NCI-H1436 (cell line): ENCODE measurements at places on chromosomes 2 and 18.
A peak's percentile ranks its signal among the peaks of the same experiment; 100 is the strongest.

GRCh38 chr2:127093648-127094210, 13.2 kb downstream of the BIN1 start:
- DNase-seq: no peak

DNA sequence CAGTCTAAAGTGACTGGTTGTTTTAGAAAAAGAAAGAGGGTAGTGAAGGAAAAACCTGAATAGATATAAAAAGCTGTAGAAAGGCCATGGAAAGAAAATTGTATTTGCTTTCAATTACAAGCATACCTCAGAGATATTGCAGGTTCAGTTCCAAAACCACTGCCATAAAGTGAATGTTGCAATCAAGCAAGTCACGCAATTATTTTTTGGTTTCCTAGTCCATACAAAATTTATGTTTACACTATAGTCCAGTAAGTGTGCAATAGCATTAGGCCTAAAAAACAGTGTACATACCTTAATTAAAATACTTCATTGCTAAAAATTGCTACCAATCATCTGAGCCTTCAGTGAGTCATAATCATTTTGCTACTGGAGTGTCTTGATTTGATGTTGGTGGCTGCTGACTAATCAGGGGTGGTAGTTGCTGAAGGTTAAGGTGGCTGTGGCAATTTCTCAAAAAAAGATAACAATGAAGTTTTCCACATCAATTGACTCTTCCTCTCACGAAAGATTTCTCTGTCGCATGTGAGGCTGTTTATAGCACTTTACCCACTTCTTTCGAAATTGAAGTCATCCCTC, 2003.8 kb upstream of the PIK3C3 start:
- peak; percentile 16 for DNase-seq

GRCh38 chr2:65291216-65292105, 63.8 kb downstream of the ACTR2 start:
- DNase-seq: no peak

- DNase-seq: no peak
Measured at GRCh38 chr2:62795341-62795740, 89.8 kb downstream of the EHBP1 start.

GRCh38 chr2:10187661-10188060, 65.1 kb downstream of the RRM2 start:
- no peak for DNase-seq

DNA sequence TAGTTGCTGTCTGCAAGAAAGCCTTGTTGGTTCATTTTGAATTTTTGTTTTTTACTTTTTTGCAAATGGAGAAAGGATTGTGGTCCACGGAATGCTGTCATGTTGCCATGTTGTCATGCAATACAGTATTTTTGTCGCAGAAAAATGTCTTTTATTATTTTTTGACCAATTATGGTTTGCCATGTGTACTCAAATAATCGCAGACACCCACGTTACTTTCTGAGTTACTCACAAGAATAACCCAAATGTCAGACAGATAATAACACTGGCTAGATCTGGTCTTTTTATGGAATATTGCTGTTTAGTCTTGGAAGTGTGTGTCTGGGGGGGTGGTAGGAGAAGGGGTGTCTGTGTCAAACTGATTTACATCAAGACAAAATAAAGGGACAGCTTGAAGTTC, 188.9 kb downstream of the LTBP1 start:
- DNase-seq: no peak

DNA sequence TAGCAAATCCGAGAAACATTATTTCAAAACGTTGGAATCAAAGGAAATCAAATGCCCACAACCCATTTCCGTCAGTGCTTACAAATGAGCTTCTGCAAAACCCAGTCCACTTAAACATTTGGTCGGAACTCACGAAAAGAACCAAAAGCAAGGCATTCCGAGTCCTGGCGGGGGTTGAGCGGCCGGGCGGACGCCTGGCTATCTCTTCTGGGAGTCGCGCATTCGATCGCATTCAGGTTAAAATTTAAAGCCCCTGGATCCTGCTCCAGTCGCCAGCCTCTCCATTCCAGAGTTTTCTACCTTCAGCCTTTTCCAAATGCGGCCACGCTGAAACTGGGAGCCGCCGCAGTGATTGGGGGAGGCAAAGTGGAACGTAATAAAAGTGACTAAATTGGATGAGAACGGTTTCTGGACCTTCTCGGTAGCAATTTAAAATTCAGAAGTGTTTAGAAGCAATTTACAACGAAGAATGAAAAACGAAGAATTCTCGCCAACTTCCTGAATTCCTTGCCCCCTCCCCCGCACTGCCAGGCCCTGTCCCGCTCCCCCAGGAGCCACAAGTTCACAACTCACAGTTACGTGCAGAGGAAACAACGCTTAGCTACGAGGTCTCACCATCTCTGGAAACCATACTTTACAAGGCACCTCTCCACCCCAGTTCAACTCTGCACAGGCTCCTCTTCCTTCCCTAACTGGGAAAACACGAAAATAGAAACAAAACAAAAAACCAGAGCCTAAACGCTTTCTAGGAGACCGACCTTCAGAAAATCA, 1.7 kb upstream of the GATA6 start:
- DNase-seq: no peak

- no peak for DNase-seq
Measured at GRCh38 chr18:12092398-12093229, 1.0 kb upstream of the ANKRD62 start.

- no peak for DNase-seq
Measured at GRCh38 chr2:141015341-141016047, 1115.3 kb downstream of the LRP1B start.

GRCh38 chr2:23588106-23588505, 203.1 kb downstream of the KLHL29 start:
- DNase-seq: no peak

- DNase-seq: no peak
Measured at GRCh38 chr2:202056611-202057010, 16.4 kb upstream of the KIAA2012 start.

DNA sequence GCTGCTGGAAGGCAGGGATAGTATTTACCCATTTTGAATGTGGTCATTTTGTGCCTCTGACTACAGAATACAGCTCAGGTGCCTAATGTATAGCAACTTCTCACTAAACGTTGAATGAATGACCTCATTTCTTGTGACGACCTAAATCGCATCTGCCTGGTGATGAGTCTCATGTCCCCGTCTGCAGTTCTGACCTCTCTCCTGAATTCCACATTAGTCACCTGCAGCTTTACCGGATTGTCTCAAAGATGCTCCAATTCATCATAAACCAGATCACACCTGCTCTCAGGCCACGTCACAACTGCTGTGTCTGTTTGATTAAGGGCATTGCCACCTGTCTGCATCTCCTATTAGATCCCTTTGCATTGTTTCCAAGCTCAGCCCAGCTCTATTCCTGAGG, 133.6 kb upstream of the MYT1L start:
- peak; percentile 55 for DNase-seq

DNA sequence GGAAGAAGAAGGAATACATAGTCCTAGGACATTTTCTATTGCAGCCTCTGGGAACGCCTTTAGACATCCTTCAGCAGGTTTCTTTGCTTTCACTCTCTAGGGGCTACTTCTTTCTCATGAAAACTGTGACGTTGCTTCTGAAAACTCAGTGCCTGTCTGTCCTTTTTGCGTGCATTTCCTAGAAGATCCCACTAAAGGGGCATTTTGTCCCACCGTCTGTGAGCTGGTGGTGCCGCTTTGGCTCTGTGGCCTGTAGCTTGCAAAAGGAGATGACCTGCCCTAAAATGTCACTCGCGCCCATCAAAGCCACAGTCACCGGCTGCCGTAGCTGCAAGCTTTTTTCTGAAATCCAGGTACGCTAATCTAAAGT, 579 bp downstream of the STAT4 start:
- no peak for DNase-seq

- DNase-seq: no peak
Measured at GRCh38 chr2:232038881-232039485, 77.5 kb downstream of the DIS3L2 start.

GRCh38 chr2:240701091-240701735, 9.5 kb downstream of the AQP12A start:
- no peak for DNase-seq

GRCh38 chr2:111054791-111055691, 65.7 kb upstream of the BCL2L11 start:
- no peak for DNase-seq

GRCh38 chr2:217086038-217086522, 226.2 kb upstream of the TNP1 start:
- no peak for DNase-seq

DNA sequence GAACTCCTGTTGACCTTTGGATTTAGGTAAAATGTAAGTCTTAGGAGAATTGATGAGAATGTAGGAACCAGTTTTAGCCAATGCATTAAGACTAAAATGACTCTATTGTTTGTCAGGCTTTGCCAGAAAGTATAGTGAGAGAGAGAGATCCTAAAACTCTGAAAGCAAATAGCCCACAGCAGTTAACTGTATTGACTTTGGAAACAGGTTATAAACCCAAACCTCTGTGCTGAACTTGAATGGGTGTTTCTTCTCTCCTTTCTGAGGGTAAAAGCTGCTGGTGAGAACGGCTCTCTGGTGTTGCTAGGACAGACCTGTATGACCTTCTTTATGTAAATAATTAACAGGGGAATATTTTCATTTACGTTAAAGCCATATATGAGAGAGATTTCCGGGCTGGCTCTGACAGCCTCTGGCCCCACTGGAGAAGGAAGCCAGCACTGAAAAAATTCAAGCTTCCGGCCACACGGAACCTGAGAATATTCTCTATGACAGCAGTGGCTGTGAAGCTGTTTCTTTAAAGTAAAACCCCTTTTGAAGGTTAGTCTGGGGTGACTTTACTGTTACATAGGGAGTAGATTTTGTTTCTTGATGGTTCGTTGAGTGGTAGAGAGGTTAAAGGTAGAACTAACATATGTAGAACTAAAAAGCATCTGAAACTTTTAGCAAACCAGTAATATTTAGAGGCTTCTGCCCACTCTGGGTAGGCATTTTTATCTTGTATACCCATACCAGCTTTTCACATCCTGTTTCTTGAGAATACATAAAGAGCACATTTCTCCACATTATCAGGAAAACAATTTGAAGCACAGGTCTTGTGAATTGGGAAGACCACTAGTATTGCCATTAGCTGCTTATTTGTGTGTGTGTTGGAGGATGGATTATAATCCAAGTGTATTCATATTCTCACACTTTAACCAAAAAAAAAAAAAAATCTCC, 123.8 kb downstream of the SPTBN1 start:
- DNase-seq: no peak

- no peak for DNase-seq
Measured at GRCh38 chr18:5556310-5556974, 12.6 kb upstream of the EPB41L3 start.

DNA sequence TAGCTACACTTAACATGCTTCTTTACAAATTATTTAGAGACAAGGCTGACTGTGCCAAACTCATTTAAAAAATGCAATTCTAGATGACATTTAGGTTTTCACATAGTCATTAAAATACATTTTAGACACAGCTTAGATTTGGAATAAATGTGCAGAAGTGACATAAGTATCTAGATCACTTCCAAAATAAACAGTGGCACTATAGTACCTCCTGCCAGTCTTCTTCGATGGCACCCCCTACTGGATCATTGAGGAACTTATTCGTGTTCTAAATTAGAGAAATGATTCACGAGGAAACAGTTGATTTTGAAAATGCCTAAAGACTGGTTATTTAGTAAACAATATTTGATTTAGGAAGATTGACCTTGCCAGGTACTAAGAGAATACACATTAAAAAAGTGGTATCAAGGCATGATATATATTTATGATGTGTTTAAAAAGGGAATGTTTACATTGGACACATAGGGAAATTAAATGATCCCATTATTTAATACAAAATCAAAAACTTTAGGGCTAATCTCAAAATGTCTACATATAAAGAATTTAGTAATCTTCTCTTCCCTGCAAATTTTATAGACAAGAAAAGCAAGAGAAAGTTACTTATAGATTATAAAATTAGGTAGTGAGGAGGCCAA, 323.9 kb downstream of the XIRP2 start:
- peak; percentile 29 for DNase-seq

GRCh38 chr2:166234112-166234846, 106.5 kb upstream of the SCN1A start:
- no peak for DNase-seq

DNA sequence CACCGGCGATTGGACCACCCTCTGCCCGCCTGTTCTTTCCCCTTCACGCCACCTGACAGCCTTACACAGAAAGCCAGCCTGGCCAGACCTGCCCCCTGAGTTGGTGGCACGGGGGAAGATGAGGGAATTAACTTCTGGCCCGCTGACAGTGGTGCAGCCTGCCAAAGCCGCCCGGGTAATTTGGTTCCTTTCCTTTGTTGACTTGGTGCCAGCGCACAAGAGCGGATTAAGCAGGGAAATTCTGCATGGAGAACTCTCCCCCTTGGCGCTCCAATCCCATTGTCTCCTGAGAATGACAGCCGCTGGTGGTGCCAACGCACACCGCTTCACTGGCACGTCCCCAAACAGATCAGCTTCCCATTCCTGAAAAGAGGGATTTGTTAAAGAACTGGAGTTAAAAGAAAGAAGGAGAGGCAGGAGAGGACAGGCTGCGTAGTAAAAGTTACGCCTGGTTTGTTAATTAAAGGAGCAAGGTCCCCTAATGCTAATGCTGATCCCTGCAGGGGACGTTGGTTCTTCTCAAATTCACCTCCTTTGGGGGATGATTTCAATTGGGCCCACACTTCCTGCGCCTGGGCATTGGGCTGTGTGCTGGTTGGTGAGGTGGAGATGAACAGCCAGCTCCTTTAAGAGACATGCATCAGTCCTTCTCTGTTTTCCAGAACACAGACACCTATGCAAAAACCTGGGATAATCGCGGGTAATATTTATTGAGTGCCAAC, 286.8 kb downstream of the MYCN start:
- DNase-seq: no peak

DNA sequence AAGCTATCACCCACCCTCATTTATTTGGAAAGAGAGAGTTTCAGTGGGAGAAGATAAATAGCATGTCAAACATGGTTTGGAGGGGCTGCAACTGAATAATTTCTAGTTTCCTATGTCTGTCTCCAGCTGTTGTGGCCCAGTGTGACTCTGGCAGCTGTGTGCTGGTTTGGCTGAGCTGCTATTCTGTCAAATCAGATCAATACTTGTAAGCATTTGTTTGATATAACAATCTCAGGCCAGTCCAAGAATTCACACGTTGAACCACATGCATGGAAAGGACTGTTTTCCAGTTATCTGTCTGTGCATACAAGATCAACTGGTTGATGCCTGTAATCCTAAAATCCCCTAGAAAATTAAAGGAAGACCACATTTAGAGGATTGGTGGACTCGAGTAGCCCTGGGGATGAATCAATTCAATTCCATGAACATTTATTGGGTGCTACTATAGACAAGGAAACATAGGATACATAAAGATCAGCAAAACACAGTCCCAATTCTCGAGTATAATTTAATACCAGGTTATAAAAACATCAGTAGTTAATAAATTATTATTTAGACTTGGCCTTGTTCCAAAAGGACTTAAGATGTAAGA, 209.0 kb upstream of the PARD3B start:
- DNase-seq: no peak

DNA sequence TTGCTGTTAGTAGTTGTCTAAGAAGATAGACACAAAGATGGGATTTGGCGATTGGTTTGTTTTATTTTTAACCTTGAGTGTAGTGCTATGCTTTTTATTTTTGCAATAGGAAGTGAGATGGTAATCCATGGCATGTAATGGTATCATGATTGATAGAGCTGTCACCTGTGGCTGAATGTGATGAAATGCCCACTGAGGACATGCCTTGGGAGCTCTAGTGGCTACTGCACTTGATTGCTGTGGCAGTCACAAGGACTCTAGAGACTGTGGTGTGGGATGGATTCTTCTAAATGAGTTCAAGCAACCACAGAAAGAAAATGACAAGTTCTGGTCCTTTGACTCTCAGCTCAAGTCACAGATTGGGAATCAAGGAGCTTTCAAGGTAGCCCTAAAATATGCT, 139.4 kb downstream of the CYRIA start:
- no peak for DNase-seq
